ENCODE measurements at places on chromosomes 3 and 15.

GRCh38 chr15:89958107-89958805, 42.9 kb upstream of the ZNF710 start:
- DNase-seq = no peak

DNA sequence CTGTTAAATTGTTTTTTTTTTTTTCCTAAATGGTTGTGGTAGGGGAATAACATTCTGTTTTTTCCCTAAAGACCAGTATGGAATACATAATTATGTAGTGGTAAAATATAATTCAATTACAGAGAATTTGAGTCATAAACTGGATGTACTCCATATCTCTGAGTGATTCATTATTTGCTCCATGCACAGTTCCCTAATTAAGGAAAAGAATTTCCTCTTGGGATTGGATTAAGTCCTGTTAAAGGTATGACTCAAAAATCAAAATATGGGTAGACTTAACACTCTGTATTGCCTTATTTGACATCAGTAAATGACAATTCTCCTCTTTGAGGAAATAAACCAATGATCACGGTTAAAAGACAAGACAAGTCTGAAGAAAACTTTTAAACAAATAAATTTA, 78.0 kb upstream of the KCNH8 start:
- DNase-seq = no peak

- no peak for DNase-seq
Measured at GRCh38 chr15:28989239-28989830, 103.6 kb downstream of the APBA2 start.

DNA sequence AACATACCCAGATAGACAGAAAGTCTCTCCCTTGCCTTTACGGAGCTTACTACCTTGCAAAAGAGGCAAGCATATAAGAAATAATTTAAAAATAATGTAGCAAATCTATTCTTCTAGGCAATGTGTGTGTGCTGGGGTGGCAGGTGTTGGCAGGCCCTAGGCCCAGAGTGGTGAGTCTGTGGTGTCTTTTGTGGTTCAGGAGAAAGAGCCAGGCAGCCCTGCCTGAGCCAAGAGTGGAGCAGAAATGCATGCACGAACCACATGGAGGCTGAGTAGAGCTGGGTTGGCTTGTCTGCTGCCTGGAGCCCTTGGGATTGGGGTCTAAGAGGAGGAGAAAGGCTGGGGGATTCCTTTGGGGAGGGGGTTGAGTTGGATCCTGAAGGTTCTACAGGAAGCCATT, 70.2 kb upstream of the MYZAP start:
- DNase-seq = no peak

GRCh38 chr3:48415251-48415953, 14.5 kb downstream of the PLXNB1 start:
- no peak for DNase-seq

Measured in NCI-H187 treated with DMSO at 0.1 percent for 48 hours (cell line).